ENCODE measurements at places on chromosomes 2 and 18. TPM values are rescaled to one million over a fixed set of nuclear protein-coding genes. Genes with fewer than 3 reads are reported as not detected.

GRCh38 chr2:6914828-6915227, 2.4 kb upstream of the RNF144A start:
- no peak for DNase-seq

DNA sequence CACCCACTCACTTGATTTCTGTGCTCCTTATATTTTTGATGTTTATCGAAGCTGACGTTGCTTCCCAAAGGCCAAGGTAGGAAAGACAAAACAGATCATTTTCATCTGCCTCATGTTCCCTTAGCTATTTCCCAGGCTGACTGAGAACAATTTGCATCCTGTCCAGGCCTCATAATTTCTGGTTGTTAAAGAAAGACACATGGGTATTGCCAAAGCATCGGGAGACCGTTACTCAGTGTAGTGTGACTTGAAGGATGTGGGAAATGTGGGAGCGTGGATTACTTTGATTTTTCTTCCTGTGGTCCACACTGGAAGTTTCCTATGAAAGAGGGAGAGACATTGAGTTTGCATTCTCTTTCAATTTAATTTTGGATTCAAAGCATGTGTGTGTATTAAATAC, 204.6 kb downstream of the TRIB2 start:
- no peak for DNase-seq

DNA sequence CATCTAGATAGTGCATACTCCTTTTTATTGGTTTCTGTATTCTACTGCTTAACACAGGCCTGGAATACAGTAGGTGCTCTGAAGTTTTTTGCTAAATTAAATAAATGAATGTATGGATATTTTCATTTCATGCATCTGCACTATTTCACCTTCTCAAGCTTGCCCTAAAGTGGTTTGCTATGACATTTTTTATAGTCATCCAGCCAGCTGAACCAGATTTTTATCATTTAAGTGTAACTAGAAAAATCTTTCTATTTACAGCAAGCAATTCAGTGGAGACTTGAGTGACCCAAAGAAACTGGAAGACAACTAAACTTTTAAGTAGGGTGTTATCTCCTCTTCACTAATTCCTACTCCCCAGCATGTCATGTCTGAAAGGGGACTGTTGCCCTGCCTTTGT, 354.9 kb downstream of the OSR1 start:
- no peak for DNase-seq

DNA sequence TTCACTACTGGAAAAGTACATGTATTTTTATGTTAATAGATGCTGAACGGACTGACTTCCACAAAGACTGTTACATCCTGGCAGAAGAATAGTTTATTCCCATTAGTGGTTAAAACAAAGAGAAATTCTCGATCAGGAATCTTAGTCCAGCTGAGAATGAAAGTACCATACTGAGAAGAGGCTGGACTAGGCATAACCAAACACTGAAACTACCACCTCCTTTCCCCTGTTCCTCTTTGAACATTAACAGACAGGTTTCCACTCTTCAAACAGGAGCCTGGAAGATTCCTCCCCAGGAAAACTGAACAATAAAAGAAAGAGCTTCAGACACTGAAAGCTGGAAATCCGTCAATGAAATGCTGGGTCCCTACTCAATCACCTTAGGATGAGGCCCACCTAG, 25.8 kb downstream of the LDAH start:
- no peak for DNase-seq

- DNase-seq = no peak
These were observed 17.5 kb downstream of the VRK2 start for GRCh38 chr2:58064086-58064485.

ACMSD gene
- total RNA-seq = not detected

DNA sequence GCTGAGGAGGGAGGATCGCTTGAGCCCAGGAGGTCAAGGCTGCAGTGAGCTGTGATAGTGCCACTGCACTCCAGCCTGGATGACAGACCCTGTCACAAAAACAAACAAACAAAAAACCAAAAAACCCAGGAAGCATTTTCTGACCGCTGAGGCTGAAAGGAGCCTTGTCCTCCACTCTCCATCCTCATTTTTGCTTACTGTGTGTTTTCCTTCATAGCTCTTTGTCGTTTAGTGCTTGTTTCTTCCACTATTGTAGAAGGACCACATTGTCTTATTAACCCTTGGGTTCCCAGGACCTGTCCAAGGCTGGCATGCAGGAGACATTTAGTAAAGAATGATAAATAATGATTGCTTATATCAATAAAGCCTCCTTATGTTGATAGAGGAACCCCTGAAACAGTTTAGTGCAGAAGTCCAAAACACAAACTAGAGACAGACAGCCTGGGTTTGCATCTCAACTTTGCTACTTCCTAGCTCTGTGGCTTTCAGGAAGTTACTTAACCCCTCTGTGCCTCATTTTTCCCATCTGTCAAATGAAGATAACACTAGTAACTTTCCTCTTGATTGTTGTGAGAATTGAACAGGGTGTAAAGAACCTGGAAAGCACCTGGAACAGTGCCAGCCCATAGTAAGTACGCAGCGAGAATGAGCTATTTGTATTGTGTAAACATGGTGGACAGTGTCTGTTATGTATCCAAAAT, 126.0 kb downstream of the LPIN1 start:
- no peak for DNase-seq

DNA sequence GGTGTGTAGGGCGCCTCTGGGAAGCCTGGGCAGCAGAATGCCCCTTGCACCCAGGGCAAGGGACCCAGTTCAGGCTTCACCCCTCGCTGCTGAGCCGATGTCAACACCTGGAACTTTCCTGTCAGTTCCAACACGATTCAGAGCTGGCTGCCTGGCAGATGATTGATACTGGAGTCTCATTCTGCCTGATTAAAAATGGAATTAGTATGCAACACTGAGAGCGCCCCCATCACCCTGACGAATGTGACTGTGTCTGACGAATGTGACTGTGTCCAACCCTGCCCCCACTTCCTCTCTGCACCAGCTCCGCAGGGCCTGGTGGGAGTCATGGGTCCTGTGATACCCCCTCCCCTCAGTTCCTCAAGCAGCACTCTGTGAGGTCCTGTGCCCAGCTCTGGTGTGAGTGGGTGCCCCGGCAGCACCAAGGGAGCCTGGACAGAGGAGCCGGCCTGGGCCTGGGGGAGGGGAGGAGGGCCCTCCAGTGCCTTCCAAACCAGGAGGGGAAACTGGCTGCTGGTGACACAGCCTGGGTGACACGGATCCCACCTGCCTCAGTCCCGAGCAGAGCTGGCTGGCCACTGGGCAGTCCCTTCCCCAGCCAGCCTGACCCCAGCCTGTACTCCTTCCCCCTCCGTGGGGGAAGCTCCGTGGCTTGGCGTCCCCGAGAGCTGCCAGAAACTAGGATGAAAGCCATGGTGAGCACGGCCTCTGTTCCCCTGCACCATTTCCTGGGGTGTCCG, 41.4 kb upstream of the ALPP start:
- no peak for DNase-seq

GRCh38 chr2:241948901-241949735, 79.6 kb downstream of the RTP5 start:
- DNase-seq = no peak

GRCh38 chr2:196390243-196391148, 219.1 kb upstream of the STK17B start:
- no peak for DNase-seq

- DNase-seq = no peak
These were observed 50.2 kb upstream of the LRP1B start for GRCh38 chr2:142180820-142181533.

GRCh38 chr2:199588054-199588453, 130.3 kb upstream of the SATB2 start:
- DNase-seq = no peak

GRCh38 chr18:64974391-64975125, 776.3 kb upstream of the CDH7 start:
- DNase-seq = no peak

- DNase-seq = no peak
These were observed 130.2 kb downstream of the EXOC6B start for GRCh38 chr2:72695676-72696075.

- DNase-seq = no peak
These were observed 591.9 kb downstream of the IRS1 start for GRCh38 chr2:226207671-226208070.

ATP6V1C2 gene
- 1.1 TPM for total RNA-seq

DNA sequence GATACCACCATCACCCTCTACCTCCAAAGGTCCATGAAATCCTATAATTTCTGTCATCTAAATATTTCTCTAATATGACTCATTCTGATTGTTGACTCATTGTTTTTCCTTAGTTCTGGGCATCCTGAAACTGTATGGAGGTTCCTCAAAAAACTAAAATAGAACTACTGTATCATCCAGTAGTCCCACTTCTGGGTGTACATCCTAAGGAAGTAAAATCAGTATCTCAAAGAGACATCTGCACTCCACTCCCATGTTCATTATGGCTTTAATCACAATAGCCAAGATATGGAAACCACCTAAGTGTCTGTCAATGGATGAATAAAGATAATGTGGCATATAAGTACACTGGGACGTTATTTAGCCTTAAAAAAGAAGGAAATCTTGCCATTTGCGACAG, 125.8 kb upstream of the MYO3B start:
- no peak for DNase-seq

DNAJB2 gene
- 52.6 TPM for total RNA-seq

DNA sequence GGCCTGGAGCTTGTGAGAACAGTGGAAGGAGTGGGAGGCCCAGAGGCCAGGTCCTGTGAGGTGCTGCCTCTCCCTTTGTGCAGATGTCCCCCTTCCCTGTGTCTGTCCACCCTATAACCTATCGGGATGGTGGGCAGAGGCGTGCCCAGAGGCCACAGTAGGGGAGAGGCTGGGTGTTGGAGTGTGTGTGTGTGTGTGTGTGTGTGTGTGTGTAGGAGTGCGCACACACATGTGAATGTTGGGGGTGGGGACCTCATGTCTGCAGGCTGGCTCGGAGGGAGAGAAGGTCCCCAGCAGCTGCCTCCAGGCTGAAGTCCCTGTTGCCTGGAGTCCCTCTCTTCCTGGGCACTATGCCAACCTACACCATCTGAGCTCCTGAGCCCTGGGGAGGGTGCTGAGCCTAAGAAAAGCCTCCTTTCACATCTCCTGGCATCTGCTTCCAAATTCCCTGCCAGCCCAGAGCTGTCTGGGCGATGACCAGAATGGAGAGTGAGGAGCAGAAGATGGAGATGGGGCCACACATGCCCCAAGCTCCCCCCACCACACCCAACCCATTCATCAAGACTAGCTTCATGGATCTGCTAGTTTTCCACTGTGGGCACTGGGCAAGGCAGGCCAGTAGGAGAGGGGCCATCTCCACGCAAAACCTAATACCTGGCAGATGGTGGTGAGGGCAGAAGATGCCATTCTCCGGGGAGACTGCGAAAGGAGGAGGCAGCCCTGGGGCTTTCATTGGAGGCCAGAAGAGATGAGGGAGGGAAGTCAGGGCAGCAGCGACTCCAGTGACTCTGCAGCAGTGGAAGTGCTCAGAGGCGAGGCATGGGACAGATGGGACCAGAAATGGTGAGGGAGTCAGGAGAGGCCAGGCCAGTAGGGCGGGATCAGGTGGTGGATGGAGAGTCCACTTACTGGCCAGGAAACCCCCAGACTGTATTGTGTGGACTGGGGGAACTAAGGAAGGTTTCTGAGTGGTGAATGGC, 20.3 kb downstream of the KCNK3 start:
- peak; percentile 86 for DNase-seq

LCT gene
- total RNA-seq = not detected

C2orf69 gene
- total RNA-seq = 5.7 TPM

ACAA2 gene
- 66.8 TPM for total RNA-seq

GRCh38 chr2:127107622-127107999, 657 bp upstream of the BIN1 start:
- DNase-seq = no peak
